ENCODE measurements at places on chromosomes 12 and 14. TPM values are rescaled to one million over a fixed set of nuclear protein-coding genes. Genes with fewer than 3 reads are reported as not detected.

DNA sequence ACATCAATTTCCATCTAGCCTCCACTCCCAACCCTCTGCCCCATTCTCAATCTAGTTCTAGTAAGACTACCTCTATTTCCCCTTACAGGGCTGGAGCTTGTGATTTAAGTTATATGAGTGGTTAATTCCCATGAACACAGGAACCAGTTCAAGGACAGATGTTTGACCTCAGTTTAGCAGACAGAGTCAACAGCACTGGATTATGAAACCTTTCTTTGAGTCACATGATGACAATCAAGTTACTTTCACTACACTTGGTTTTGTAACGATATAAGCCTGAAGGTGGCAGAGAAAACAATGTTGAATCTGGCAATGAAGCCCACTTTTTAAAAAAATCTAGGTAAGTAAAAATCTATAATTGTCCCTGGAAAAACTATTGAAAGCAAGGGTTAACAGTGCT lies 1646.2 kb upstream of the FLRT2 start:
- no peak for DNase-seq

GRCh38 chr12:66648033-66648735 lies 30.7 kb downstream of the GRIP1 start:
- no peak for DNase-seq

- no peak for DNase-seq
Measured at GRCh38 chr14:75554482-75554881, 23.9 kb upstream of the FLVCR2 start.

Gene GLIPR1L1
- not detected for total RNA-seq

Gene WDR89
- total RNA-seq: 11.8 TPM

Gene APAF1
- 16.1 TPM for total RNA-seq

Data from upper lobe of left lung (tissue), 6 donors.